ENCODE measurements at places on chromosomes 12 and 14.

- peak; percentile 2 for DNase-seq
These were observed 54.5 kb upstream of the FRS2 start for GRCh38 chr12:69415471-69416275.

DNA sequence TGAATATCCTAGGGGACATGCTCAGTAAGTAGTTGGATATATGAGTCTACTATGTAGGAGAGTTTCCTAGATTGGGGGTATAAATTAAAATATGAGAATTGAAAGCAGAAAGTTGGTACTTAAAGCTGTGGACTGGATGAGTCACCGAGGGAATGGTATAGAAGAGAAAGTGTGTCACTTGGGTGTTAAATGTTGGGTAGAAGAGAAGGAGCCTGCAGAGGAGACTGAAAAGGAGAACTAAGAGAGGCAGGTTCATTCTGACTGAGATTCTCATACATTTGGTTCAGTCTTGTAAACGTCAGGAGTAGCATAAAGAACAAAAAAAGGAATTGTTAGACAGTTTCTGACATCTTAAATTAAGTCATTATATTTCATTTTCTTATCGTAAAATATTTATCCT lies 19.9 kb downstream of the LRRC9 start:
- no peak for DNase-seq

GRCh38 chr14:84987042-84987441 lies 542.9 kb upstream of the FLRT2 start:
- no peak for DNase-seq

DNA sequence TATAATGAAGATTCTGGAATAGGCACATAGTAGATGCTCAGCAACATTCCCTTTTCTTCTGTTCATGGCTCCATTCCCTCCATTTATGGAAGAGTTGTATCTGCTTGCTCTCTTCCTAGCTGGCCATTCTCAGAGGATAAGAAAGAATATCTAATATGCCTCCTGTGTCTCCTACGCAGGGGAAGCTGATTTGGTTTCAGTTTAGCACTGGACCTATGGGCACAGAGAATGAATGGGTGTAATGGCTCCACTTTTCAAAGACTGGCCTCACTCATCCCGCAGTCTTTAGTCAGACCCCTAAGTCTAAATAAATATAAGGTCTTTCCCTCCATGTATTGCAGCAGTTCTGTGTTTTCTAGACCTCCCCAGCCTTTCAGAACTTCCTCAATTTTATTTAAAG lies 2.0 kb downstream of the PKP2 start:
- no peak for DNase-seq

- no peak for DNase-seq
These were observed 240.3 kb upstream of the TMPO start for GRCh38 chr12:98275131-98275475.

GRCh38 chr14:92400579-92401444 lies 77.8 kb downstream of the SLC24A4 start:
- no peak for DNase-seq

- DNase-seq = no peak
These were observed at the start of gene WIF1 for GRCh38 chr12:65121049-65121955. TSS of gene WIF1 (minus strand) at chr12:65121305. CDS start at chr12:65121191, 114 bp downstream.

- DNase-seq = no peak
These were observed 218.0 kb downstream of the SLC2A13 start for GRCh38 chr12:39887856-39888255.

- DNase-seq = no peak
These were observed 3.4 kb upstream of the FRMD6 start for GRCh38 chr14:51648296-51648695.

DNA sequence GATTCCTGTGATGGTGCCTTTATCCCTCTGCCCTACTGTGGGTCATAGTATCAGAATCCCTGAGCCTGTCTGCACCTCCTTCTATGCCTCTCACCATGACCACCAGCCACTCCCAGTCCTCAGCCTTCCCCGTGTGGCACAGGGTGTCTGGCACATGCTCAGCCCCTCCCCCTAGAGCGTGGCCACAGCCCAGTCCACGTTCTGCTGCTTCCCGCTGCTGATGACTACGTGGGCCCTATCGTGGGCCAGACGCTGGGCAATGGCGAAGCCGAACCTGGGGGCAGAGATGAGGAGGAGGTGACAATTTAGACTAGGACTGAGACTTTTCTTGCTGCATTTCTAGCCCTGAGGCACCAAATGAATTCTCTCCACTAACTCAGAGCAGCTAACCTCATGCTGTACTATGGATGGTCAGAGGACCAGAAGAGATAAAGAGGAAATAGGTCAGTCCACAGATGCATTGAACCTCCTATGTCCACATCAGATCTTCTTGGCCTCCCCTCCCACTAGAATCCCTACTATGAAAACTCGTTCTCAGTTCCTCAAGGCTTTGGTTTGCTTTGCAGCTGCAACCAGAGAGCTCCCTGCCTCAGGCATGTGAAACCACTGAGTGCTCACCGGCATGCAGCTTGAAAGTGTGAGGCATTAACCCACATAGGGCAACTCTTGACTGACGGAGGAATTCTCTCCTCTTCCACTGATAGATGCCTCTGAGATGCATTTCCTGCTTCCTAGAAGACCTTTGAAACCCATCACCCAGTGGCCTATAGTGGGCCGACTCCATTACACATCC lies 126.3 kb upstream of the DHRS4 start:
- no peak for DNase-seq

GRCh38 chr12:2149091-2149490 lies 96.3 kb downstream of the CACNA1C start:
- DNase-seq = no peak

DNA sequence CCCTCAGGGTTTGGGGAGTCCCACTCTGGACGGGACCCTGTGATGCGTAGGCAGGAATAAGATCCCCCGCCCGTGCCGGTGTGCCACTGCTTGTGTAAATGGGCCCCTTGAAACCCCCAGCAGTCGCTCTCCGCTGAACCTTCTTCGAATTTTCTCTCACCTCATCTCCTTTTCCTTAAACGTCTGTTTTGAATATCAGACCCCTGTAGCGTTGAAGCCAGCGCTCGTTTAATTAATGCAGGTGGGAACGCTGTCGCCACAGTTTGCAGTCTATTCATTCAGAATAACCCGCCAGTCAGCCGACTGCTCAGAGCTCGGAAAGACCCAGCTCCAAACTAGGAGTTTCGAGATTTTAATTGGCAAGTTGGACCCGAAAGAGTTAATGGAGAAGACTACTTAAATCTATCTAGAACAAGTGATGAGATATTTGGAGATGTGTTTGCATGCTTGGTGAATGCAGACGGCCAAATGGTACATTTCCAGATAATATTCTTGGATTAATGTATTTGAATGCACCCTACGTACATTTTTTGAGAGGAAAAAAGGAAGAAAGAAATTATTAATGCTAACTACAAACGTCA lies 739 bp upstream of the PPP2R5E start:
- peak; percentile 36 for DNase-seq
